Upper lobe of left lung (tissue), 6 donors: ENCODE measurements at places on chromosomes 5 and 9.

GRCh38 chr9:121201045-121201737, 478 bp downstream of the RAB14 start:
- DNase-seq = peak; percentile 45

DNA sequence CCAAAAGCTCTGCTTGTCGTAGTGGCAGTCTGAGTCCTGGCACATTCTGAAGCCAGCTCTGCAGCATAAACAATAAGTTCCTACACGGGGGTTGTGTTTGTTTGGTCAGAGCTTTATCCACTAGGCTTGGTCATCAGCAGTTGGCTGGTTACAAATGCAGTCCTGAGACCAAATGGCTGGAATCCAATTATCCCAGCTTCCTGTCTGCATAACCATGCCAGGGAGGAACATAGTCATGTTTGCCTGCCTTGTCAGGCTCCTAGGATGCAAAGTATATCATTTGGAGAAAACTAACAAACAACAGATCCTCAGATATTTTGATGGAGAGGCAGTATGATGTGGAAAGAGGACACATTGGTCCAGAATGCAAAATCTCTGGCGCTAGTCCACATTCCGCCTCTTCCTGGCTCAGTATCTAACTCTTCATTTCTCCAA, 85.8 kb downstream of the FBXO38 start:
- no peak for DNase-seq

GRCh38 chr5:31768784-31769183, 129.9 kb downstream of the PDZD2 start:
- no peak for DNase-seq

GRCh38 chr5:112885001-112885400, 23.9 kb downstream of the SRP19 start:
- no peak for DNase-seq

DNA sequence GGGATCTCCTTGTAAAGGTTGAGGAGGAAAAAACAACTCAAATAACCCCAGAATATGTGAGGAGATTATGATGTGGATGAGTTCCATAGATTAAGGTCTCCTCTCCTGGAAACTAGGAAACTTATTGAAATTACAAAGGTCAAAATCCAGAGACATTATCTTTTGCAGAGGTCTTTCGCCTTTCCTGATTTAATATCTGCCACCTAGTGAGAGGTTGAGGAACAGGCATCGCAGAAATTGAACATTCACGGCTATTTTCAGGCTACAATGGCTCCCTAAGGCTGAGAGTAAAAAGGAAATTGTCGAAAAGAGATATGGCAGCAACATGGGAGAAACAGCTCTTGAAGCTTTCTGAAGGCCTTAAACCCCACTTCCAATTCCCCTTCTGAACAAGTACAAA, 127.5 kb upstream of the PLCXD3 start:
- DNase-seq = no peak

- no peak for DNase-seq
Measured at GRCh38 chr5:84119252-84119651, 265.4 kb downstream of the EDIL3 start.

DNA sequence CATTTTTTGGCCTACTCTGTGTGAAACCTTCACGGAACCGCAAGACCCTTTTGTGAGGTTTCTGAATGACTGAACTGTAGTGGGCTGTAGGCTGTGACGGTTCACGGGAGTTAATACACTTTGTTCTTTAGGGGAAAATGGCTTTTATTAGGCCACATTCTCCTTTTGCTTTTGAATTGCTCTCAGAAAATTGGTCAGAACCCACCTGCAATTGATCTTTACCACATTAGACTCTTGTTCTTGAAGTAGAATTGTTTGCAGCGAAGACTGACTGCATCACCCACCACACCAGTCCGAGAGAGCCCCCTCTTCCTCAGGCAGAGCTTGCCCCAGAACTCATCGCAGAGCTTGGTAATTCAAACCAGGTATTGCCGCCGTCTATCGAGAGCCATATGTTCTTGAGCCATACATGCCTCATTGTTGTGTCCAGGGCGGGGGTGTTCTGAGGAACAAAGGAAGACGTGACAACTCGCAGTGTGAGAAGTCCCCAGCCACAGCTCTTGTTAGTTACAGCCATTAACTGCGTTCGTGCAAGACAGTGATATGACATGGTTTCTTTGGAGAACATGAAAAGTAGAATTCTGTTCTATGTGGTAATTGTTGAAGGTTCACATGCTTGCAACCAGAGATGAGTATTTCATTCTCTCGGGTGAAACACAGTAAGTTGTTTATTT, 166.4 kb upstream of the OTULINL start:
- DNase-seq = no peak

- no peak for DNase-seq
Measured at GRCh38 chr5:125421006-125421405, 674.6 kb upstream of the ZNF608 start.

- no peak for DNase-seq
Measured at GRCh38 chr9:131227112-131227958, 49.0 kb downstream of the FAM78A start.

DNA sequence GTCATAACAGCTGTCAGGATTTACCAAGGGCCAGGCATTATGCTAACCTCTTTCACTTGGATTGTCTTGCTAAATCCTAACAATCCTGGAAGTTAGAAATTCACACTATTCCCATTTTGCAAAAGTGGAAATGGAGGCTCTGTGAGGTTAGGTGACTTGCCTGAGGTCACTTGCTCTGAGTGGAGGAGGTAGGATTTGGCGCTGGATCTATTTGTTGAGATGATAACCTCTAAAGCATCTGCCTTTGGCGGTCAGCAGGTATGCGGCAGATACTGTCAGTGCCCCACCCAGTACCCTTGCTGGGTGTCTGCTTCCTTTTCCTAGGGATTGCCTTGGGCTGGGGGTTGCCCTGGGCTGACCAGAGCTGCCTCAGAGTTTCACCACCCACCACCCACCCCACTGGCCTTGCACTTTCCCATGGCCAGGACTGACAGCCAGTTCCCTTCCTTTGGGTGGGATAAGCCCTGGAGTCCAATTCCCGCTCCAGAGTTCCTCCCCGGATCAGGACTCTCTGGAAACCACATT, 164.8 kb upstream of the MSX2 start:
- DNase-seq = no peak

- DNase-seq = no peak
Measured at GRCh38 chr9:18371621-18372020, 102.3 kb upstream of the ADAMTSL1 start.

DNA sequence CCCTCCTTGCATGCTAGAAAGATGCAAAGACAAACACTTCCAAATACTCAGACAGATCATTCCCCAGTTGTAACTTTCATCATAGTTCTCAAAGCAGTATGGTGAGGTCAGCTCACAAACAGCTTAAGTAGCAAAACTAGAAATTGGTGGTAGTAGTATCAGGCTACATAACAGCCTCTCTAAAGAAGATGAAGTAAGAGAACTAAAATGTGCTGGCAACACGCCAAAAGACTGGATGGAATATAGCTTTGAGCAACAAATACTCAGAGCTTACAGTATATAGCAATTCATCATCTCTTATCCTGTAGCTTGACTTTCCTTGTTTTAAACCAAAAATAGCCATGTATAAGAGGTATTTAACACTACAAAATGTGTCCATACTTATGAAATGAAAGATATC, 7.5 kb downstream of the PFDN1 start:
- no peak for DNase-seq

GRCh38 chr9:117768750-117769395, 64.7 kb downstream of the TLR4 start:
- no peak for DNase-seq

DNA sequence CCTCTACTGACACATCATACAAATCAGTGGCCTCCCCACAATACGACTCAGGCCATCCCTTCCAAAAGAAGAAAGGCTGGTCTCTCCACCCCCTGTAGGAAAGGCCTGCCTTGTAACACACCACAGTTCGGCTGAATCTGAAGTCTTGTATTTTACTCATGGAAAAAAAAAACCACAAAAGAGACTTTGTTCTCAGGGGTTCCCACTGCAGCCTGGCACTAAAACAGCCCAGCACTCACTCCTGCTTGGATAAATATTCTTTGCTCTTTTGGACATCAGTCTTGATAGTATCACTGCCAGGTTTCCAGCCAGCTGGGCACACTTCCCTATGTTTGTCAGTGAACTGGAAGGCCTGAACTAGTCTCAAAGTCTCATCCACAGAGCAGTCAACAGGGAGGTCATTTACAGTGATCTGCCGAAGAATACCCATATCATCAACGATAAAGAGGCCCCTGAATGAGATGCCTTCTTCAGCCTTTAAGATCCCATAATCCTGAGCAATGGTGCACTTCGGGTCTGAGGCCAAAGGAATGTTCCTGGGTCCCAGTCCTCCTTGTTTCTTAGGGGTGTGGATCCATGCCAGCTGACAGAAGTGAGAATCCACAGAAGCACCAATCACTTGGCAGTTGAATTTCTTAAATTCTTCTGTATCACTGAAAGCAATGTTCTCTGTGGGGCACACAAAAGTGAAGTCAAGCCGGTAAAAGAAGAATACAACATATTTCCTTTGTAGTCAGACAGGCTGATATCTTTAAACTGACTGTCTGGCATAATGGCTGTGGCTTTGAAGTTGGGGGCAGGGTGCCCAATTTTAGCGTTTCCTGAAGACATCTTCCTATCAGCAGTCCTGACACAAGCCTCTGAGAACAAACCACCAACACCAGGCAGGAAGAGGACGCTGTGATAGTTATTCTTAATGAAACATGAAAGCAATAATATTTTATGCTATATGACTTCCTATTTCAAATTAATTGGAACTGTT, 198.1 kb downstream of the LURAP1L start:
- no peak for DNase-seq

DNA sequence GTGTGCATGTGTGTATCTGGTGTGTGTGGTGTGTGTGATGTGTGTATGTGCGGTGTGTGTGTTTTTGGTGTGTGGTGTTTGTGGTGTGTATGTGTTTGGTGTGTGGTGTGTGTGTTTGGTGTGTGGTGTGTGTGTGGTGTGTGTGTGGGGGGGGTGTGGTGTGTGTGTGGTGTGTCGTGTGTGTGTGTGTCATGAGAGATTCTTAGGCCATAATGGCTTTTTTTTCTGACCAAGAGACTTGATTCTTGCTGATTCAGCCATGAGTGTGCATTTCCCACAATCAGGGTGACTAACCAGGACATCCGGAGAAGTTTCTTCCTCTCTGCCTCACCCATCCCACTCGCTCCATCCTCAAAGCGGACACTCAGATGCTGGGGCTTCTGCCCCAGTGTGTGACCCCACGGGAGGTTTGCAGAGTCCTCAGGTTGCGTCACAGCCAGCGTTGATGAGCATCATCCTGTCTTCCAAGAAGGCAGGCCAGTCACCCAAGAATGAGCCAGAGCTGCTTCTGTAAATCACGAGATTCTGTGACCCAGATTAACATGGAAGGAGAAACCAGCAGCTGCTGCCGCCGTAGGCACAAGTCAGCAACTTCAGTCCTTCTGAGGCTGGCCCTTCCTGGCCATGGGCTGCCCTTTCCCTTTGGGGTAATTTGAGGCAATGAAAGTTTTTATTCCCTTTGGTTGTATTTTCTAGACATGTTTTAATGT, 12.5 kb upstream of the CTSL start:
- DNase-seq = peak; percentile 88

- no peak for DNase-seq
Measured at GRCh38 chr9:13113216-13113615, 166.3 kb downstream of the MPDZ start.

GRCh38 chr5:152529440-152529839, 124.4 kb upstream of the NMUR2 start:
- no peak for DNase-seq

DNA sequence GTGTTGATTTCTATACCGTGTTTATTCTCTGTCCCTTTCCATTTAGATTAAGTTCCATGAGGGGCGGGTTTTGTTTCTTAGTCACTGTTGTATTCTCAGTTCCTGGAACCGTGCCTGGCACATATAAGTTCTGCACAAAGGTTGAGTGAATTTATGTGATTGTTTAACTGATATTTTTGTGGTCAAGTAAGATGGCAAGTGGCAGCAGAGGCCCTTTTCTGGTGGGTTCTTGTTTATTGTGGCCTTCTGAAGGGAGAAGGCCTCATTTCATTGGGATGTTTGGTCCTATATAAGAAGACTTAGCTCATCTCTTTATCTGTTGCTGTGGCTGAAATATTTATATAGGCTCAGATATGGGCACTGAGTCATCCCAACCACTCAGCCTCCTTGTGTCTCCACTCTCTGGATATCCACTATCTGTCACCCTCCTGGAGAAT, 262.5 kb downstream of the PSAT1 start:
- no peak for DNase-seq

DNA sequence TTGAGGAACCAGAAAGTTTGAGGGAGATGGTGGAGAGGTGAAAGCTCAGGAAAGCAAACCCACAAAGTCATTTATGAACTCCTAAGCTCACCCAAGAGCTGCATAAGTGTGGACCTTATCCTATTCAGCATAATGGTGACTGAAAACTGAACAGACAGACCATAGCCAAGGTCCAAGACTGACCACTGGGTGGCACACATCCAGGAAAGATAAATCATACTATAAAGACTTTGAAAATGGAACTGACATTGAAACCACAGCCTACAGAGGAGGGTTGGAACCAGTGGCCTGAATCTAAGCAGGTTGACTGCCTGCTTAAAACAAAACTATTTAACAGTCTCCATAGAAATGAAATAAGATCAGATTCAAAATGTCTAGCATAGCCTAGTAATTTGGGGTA, 121.0 kb upstream of the RGS7BP start:
- DNase-seq = no peak

DNA sequence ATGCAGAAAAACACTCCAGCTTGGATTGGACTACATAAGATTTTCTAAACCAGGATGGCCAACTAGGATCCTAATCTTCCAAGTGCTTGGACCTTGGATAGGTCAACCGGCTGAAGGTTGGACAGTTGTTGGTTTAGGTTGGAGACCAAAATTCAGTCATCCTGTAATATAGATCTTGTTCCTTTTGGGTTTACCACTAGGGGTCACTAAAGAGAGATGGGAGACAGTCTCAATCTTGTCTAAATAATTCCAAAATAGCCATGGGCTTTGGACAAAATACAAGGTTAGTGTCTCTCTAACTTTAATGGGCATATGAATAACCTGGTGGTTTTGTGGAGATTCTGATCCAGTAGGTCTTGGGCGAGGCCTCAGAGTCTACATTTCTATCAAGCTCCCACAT, 148.7 kb upstream of the ERCC6L2 start:
- DNase-seq = no peak

GRCh38 chr9:6272229-6272598, 56.0 kb upstream of the TPD52L3 start:
- peak; percentile 28 for DNase-seq

GRCh38 chr5:151238303-151238741, 14.4 kb upstream of the CCDC69 start:
- DNase-seq = peak; percentile 54

- DNase-seq = no peak
Measured at GRCh38 chr5:154813736-154814135, 36.7 kb downstream of the FAXDC2 start.

- peak; percentile 27 for DNase-seq
Measured at GRCh38 chr5:40446910-40447309, 232.8 kb upstream of the PTGER4 start.

- no peak for DNase-seq
Measured at GRCh38 chr5:141785135-141785534, 93.1 kb downstream of the PCDH1 start.

GRCh38 chr5:25570067-25570583, 925.3 kb upstream of the CDH10 start:
- DNase-seq = no peak

- DNase-seq = no peak
Measured at GRCh38 chr5:127056896-127057295, 16.4 kb downstream of the C5orf63 start.
